ENCODE measurements at places on chromosomes 16 and 17.

DNA sequence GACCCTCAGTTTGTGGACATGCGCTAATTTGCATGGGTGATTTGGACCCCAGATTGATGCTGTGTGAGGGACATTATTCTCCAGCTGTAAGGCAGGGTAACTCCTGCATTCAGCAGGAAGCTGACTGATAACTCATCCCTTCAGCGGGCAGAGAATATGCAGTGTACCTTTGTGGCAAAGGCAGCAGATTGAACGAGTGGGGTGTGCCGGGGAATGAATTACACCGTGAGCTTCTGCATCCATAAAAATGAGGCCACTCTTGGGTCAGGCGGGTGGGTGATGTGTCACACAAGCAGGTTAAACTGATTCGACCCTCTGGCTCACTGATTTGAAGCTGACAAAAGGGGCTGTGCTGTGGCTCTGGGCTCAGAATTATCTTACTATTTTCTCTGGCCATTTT is 128.9 kb upstream of the PMFBP1 start:
- no peak for DNase-seq

DNA sequence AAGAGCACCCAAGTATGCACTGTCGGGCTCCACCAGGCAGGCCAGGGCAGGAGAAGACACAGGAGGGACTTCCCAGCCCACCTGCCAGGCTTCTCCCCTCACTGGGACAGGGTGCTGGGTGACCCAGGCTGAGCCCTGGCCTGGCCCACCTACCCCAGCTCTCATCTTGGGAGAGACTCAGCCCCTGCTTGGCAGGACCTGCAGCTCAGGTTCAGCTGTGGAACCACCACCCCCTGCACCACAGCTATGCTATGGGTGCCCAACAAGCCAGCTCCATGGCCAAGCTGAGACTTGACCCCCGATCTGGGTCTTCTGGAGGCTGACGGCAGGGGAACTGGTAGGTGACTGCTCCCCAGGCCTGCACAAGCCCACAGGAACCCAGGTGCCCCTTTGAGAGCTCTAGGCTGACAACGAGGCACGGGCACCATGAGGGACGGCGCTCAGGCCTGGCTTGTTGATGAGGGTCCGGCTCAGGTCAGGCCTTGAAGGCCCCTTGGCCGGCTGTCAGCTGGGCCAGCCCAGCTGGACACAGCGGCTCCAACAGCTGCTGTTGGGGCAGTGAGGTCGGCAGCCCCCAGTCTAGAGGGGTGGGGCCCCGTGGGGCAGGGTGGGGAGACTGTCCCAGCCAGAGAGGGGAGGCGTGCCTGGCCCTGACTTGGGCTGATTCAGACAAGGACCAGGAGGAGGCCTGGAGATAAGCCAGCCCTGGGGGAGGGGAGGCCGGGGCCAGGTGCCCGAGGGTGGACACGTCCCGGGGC is 4.6 kb downstream of the RPUSD1 start:
- DNase-seq: no peak

DNA sequence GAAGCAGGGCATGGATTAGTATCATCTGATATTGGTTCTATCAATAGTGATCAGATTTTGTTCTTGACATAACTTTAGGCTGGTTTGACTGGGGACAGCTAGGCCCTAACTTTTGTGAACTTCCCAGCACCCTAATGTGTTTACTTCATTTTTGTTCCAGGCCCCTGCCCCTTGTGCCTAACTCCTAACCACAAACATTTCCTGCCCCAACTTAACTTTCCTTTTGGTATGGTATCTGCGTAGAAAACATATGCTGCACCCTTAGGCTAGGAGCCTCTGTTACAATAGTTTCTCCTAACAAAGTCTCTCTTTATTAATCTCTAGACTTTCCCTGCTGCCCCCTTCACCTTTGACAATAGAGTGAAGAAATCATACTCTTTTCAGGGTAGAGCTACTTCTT is 2.5 kb downstream of the ADPRM start:
- no peak for DNase-seq

DNA sequence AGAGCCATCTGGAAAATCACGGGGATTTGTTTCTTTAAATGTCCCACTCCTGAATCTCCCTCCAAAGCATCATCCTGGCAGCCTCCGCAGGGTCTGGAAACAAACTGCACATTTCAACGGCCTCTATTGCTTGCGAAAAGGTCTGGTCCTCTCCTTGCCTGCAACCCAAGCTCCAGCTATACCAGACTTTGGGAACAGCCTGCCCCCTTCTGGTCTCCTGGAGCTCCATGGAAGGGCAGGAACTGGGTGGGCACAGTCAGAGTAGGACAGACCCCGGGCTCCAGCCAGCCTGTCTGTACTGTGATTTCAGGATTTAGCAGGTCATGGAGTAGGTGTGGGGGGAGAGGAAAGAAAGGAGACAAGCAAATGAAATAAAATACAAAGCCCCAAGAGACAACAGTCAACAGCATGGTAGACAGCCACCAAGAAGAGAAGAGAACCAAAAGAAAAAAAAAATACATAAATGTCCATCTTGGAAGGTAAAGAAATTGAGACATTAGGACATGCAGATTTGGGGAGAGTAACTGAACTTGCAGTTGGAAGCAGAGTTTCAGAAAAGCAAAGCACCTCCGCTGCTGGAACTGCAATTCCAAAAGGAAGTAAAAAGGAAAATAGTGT is 2.7 kb downstream of the XYLT1 start:
- DNase-seq: peak; percentile 41

GRCh38 chr17:11557727-11558452 is 40.4 kb upstream of the DNAH9 start:
- DNase-seq: no peak

DNA sequence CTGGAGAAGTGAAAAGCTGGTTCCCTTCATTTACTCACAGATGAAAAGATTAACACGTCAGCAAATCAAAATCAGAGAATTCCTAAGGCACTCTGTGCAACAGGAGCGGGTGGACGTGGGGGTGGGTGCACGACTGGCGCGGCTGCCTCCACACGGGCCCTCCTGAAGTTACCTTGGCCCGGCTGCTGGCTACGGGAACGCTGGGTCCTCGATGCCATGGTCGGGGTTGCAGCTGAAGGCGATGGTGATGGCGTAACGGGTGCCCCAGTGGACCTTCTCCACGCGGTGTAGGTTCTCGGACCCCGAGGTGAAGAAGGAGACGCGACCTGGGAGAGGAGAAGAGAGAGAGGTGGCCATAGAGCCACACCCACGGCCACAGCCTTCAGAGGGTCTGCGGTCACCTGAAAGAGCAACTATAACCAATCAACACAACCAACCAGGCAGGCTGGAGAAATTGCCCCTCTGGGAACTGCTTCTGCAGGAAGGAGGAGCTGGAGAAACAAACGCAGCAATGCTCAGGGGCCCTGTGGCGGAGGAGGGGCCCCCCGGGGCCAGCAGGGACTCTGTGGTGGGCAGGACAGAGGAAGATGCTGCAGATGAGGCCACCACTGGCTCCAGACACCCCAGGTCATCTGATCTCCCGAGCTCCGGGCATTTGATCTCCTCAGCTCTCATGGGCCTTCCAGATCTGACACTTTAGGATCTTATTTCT is 20.8 kb downstream of the UTS2R start:
- DNase-seq: no peak

DNA sequence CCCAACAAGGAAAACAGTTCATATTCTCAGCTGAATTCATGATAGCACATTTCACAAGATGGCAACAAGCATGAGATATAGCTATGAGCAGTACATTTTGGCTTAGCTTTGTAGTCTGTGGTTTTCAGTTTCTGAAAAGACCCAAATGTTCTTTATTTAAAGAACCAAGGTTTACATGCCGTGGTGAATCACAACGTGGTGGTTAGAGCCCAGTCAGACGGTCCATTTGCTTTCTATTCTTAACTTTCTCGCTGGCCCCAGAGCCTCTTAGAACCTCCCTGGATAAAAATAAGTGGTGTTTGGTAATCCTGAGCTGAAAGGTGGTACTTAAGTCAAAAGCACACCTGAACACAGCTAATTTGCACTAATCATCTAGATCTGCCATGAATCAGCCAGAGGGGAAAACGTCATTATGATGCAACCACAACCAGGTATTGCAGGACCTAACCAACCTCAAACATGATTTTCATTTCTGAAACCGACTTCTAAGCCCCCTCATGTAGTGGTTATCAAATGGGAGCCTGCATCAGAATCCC is 18.6 kb upstream of the HAPSTR1 start:
- DNase-seq: no peak

DNA sequence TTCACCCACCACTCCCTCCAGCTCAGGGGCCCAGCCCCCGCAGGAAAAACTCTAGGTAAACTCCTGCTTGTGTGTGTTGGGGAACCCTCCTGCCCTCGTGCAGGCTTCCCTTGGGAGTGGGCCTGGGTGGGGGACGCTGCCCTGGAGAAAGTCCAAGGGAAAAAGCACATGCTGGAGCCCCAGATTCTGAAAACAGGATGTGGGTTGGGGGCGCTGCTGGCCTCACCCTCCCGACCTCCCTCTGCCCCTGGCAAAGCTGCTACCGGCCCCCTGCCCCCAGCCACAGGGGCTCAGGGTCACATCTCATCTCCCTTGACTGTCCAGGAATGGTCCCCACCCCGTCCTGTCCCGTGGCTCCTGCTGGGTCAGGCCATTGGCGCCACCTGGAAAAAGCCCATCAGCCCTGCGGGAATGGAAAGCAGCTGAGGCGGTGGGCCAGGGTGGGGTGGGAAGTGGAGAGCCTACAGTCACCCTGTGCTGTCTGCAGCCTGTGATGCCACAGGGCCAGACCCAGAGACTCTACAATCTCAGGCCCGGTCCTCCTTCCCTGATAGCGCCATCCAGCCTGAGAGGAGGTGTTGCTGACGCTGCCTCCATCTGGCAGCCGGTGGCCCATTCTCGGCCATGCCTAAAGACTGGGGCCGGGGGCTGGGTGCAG is 2.5 kb upstream of the GJD3 start:
- DNase-seq: no peak

- no peak for DNase-seq
These were observed 30.7 kb upstream of the SSTR2 start for GRCh38 chr17:73133911-73134649.

- no peak for DNase-seq
These were observed 126.1 kb downstream of the SEC14L1 start for GRCh38 chr17:77266891-77267341.

GRCh38 chr17:17546399-17547185 is 44.9 kb downstream of the PEMT start:
- no peak for DNase-seq

DNA sequence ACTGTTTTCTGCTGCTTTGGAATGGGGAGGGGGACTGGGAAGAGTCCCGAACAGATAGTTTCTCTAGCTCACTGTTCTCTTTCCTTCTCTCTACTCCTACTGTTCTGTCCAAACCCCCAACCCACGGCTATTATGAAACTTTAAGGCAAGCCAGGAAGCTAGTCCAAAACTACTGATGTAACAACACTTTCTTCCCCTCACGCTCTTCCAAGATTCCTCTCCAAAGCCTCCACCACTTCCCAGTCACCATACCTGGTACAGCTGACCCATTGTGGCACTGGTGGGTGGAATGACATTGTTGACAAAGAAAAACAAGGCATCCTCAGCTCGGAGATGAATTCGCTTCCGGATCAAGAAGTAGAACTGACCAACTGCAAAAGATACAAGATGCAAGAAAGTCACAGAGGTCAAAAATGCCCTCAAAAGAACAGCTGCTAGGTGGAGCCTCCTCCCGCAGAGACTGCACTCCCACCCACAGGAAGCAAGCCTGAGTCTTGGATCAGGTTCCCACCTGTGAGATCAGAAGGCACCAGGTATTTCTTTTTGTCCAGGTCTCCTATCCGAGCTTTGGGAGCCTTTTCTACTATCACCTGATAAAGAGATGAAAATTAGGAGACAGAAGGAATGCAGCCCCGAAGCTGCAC is 1.0 kb downstream of the GABARAP start:
- DNase-seq: no peak

GRCh38 chr17:28974451-28974850 is 23.1 kb upstream of the PHF12 start:
- DNase-seq: no peak

DNA sequence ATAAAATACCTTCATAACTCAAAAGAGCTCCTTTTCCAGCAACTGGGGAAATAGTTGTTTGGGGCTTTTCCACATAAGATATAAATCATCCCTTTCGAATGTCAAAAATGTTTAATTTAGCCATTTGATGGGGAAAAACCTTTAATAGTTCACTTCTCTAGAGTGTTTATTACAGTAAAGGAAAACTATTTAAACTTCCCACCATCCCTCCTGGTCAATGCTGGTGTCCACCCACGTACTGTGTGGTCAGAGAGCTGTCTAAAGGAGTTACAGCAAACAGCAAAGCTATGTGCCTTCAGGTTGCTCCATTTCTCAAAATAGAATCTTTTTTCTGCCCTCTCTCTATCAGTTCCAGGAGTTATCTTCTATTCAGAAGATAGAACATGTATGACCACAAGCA is 33.5 kb downstream of the KANSL1 start:
- DNase-seq: no peak

DNA sequence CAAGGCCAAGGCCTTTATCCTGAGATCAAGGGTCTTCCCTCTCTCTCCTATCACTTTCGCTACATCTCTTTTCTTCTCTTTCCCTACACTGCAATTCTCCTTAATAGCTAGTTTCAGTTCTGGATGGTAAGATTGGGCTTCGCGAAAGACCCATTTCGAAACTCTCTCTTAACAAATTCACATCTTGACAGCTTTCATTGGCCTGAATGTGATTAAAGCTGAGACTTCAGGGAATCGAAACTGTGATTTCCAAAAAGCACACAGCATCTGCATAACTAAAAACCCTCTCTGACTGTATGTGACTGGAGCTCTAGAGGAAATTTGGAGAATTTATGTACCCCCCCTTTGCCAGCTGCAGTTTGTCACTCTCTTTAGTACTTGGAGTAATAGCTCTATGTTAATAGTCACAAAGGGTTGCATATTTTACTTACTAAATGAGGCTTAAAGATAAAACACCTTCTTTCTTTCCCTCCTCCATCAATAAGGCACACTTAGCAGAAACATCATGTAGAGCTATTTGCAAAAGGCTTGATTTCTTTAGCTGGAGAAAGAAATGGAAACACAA is 105.3 kb upstream of the FAM20A start:
- DNase-seq: no peak

DNA sequence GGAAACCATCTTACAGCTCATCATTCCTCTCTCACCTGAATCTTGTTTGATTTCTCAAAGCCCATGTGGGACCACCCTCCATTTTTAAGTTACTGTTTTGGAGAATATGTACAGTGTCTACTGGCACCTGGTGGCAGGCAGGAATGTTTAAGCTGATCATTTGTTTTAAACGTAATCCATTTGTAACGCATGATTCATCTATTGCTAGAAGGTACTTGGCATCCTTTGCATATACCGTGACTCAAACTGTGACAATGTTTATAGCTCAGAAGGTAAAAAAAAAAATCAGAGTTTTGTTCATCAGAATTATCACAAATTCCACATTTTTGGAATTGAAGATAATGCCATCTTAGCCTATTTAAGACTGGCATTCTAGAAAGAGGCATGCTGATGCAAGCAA is 1007.5 kb upstream of the EEF2KMT start:
- no peak for DNase-seq

DNA sequence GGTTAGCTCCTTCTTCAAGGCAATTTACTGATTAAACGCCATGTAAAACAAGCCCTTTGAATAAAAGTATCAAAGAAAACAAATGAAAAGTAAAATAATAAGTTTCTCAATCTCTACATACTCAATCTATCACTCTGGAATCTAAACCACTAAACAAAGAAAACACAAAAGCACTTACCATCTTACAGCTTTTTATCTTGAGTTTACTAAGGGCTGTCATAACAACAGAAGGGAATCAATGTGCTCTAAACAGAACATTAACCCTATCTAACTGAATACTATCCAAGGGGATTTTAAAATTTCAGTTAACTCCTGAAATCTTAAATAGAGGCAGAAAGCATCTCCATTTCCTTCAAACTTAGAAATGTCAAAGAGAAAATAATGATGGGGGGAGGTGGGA is 3.4 kb downstream of the SKA2 start:
- DNase-seq: no peak

Data from substantia nigra (tissue), 51 donors.